ENCODE measurements at places on chromosomes 5 and 9. TPM values are rescaled to one million over a fixed set of nuclear protein-coding genes. Genes with fewer than 3 reads are reported as not detected.

Gene ACOT12
- total RNA-seq: not detected

GRCh38 chr5:176381979-176382378 is 6.4 kb downstream of the NOP16 start:
- no peak for DNase-seq

DNA sequence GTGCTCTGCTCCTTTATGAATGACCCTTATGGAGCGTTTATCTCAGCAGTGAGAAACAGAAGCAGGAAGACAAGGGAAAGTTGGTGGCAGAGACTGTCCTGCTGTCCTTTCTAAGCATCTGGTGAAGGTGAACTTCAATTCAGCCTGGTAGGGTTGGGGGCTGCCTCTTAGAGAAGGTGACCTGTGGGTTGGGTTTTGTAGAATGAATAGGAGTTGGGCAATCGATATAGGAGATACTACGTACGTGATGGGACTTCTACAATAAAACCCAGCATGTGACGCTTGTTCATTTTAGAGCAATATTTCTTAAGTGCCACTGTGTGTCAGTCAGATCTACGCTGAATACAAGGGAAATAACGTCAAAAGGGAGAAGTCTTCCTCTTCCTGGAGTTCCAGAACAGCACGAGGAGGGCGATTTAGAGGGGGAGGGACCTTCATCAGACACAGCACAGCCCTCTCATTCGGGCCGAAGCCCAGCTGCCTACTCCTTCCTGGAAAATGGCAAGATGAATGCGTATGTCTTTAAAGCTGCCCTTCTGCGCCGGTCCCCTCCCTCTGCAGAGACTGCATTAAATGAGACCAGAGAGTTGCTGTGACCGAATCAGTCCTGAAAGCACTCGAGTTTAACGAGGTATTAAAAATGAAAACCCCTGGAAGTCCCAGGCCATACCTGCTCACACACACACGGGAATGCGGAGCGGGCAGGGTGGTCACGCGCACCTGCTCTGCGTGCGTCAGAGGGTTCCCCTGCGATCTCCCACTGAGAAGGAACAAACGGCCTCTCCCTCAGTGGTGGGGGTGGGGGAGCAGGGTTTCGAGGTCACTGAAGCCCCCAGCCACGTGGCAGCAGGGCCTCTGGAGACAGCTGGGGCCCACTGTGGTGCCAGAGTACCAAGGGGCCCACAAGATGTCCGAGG is 85.3 kb upstream of the SARDH start:
- DNase-seq: no peak

GRCh38 chr9:42388146-42388690 is 204.8 kb downstream of the SPATA31A6 start:
- DNase-seq: no peak

DNA sequence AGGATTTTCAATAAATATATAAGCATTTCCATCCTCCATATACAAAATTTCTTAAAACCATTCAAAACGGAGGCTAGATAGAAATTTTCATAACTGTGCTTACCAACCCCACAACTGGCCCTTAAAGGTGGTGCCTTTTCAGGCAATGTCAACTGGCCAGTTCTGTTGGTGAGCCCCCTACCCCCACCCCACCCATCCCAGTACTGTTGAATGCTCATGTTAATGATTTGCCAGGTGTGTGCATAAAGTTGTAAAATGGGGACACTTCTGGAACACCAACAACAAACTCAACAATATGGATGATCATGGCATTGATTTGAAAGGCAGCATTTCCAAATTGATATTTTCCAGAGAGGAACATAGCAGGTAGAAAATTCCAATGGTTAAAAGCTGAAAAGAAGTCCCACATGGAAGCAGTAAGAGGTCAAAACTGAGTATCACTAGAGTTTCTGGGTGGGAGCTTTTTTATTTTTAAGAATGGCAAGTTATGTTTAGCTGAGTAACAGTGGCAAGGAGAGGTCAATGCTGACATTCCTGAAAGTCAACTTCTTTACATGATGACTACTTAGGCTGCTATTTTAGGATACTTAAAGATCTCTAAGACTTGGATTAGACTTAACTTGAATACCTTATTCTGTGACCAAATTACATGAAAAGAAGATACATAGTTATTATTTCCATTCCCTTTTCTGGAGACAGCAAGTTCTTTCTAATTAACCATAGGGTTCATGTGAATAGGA is 2.7 kb downstream of the LEAP2 start:
- DNase-seq: no peak

DNA sequence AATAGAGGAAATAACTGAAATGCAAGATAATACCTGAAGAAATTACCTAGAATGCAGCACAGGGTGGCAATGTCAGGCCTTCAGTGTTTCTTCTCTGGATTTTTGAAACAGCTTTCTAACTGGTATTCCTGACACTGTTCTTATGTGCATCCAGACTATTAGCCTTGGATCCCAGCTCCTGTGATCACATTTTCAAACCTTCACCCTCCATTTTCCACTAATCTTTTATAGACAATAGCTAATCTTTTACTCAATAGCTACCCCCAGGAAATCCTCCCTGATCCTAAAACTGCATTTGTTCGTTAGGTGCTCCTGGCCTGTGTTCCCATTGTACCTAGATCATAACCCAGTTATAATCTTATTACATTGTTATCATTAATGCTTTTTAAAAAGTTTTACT is 101.5 kb upstream of the DHFR start:
- no peak for DNase-seq

- DNase-seq: no peak
Observed at GRCh38 chr5:76475385-76475784, 72.3 kb downstream of the IQGAP2 start.

All from RPMI7951 (cell line).